ENCODE measurements at places on chromosomes 6 and 20.

GRCh38 chr6:131782764-131783163, 25.1 kb upstream of the ENPP1 start:
- no peak for DNase-seq

DNA sequence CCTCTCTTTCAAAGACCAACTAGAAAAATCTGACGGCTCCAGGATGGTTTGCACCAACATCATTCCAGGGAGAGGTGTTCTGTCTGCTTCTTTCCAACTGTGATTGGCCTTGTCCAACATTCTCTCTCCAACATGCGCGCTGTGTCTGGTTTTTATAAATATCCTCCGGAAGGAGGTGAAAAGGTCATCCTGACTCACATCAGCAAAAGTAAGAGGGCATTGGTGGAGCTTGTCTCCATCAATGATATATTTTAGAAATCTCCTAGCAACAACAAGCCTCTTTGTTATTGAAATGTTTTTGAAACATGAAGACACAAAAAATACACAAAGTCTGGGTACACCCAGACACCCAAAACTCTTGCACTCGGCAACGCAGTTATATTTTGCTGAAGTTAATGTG, 475.3 kb upstream of the JARID2 start:
- DNase-seq = no peak

DNA sequence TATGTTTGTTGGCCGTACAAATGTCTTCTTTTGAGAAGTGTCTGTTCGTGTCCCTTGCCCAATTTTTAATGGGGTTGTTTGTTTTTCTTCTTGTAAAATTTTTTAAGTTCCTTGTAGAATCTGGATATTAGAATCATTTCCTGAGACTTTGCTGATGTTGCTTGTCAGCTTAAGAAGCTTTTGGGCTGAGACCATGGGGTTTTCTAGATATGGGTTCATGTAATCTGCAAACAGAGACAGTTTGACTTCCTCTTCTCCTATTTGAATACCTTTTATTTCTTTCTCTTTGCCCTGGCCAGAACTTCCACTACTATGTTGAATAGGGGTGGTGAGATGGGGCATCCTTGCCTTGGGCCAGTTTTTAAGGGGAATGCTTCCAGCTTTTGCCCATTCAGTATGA, 82.6 kb downstream of the SLC24A3 start:
- DNase-seq = no peak

GRCh38 chr6:128252341-128253176, 267.8 kb downstream of the PTPRK start:
- DNase-seq = no peak

- DNase-seq = no peak
These were observed 645.8 kb upstream of the AGPAT4 start for GRCh38 chr6:161919691-161920090.

DNA sequence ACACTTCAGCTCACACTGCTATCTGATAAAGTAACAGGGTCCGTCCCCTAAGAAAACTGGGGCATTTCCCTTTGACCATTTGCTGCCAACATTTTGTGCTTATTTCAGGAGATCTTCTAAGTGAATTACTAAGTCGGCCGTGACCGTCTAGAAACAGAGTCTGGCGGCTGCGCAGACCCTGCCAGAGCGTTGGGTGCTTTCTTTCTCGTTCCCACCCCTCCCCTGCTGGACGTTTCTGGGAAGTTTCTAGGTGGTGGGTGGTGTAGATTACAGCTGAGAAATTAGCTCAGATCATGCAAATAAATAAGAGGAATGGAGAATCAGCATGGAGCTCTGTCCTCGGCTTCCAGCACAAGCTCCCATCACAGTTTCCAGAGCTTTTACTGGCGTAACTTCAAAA, 128.1 kb downstream of the MYLK4 start:
- no peak for DNase-seq

Data from erythroblast (primary cell).